ENCODE measurements at places on chromosomes 3 and 15.

GRCh38 chr3:65039754-65040210 lies 352.0 kb upstream of the ADAMTS9 start:
- no peak for DNase-seq

- no peak for DNase-seq
Measured at GRCh38 chr15:90382320-90382719, 5.7 kb upstream of the IQGAP1 start.

- DNase-seq: no peak
Measured at GRCh38 chr3:42336103-42336502, 70.1 kb upstream of the CCK start.

GRCh38 chr3:187473778-187474406 lies 105.7 kb downstream of the RTP4 start:
- DNase-seq: no peak

GRCh38 chr3:128094295-128095151 lies 29.1 kb downstream of the RUVBL1 start:
- no peak for DNase-seq

- DNase-seq: no peak
Measured at GRCh38 chr3:37906734-37907282, 45.1 kb downstream of the CTDSPL start.
